Stimulated activated CD4-positive, alpha-beta T cell treated with anti-CD3 and anti-CD28 coated beads, Interleukin-1b, Interleukin-23, amount 100 ng/mL, for 1 hour (primary cell): ENCODE measurements at places on chromosomes 2 and 18.

DNA sequence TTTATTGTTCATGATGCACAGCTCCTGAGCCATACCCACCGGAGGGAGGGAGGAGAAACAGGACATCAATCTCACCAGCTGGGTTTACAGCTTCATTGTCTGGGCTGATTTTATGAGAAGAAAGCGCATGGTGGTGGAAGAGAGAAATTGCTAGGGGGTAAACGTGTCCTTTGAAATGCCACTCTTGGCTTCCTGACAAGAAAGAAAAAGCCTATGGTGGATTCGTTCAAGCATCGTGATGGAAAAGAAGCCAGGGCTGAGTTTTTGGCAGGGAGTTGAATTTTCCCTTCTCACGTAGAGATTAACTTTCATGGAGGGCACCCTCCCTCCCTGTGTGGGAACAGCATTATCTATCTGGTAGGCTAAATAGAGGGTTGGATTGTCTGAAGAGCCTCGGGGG is 502.0 kb downstream of the SLC4A3 start:
- no peak for DNase-seq

DNA sequence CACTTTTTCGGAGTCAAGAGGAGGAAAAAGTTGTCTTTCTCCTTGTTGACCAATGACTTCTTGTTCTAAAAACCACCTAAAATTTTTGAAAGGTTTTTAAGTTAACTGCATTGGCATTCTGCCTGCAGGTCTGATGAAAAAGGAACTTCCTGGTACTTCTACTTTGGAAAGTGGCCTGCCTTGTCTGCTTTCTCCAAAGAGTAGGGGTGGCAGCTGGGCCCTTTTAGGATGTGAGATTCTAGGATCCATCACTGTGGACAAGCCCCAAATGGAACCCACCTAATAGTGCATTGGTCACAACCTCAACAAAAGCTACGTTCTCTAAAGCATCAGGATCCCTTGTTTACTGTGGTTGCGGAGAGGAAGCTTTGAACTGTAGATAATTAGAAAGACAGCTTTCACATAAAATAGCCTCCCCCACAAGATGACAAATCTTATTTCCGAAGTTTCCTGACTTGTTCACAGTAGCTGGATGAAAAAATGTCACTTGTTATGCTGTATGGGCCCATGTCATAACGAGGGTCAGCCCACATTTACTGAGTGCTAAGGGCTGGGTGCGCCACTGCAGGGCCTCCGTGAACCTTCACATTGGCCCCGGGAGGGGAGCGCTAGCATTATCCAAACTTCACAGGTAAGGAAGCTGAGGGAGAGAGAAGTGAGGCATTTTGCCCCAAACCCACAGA is 17.4 kb downstream of the ASPRV1 start:
- DNase-seq, result no peak

DNA sequence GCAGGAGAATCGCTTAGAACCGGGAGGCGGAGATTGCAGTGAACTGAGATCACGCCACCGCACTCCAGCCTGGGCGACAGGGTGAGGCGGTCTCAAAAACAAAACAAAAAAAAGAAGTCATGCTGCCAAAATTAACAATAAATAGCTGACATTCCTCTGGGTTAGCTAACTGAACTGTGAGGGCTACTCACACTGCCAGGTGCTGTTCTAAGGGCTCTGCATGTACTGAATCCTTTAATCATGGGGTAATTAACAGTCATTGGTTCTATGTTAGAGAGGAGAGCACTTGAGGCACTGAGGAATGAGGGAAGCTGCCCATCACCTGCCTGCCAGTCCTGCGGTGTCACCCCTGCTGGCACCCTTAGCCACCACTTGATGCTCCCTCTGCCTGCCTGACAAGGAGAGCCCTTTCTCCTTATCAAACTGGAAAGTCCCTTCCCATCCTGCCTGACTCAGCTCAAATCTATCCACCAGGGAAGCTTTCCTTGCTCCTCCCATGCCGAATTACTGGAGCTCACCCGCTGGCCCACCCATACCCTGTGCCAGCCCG is 73.0 kb upstream of the RIOK3 start:
- DNase-seq, result no peak

DNA sequence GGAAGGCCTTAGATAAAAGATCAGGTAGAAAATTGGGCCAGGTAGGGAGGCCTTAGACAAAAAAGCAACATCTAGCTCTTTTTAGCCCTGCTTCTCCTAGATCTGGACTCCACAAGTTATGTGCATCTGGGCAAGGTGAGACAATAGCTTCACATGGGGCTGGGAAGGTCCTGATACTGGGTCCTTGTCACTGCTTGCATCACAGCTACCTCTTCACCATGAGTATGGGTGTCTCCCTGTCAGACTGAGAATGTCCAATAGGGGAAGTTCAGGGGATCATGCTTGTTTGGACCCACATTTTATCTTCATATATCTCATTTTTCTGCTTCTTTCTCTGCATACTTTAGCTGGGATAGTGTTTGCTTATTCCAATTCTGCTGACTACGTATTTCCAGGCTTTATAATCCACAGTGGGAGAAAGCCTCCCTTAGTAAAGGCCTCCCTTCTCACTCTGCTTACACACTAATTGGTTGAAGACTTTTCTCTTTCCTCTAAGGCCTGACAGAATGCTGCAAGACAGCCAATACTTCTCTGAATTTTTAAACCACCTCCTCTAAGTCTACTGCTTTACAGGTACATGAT is 189.6 kb downstream of the CYRIA start:
- DNase-seq, result no peak

- DNase-seq, result no peak
Observed at GRCh38 chr2:201441409-201441808, 9.8 kb downstream of the TRAK2 start.

GRCh38 chr2:195652911-195653310 is 4.1 kb upstream of the SLC39A10 start:
- DNase-seq, result no peak

DNA sequence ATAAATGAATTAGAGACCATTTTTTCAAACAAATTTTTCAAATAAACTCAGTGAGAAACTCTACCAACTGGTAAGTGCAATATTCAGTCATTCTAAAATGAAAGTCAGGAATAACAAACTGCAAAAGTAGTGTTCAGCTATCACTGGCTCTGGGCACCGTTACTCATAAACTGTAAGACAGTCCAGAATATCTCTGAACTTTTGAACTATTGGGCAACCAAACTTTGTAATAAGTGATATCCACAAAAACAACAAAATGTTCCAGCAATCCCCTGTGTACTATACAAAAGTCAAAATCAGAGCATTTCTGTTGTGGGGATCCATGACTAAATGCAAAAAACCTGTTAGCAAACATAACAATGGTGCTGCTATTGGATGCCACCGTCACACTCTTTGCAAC is 56.3 kb downstream of the SLC25A12 start:
- DNase-seq, result no peak

GRCh38 chr2:112614201-112614840 is 29.9 kb downstream of the CHCHD5 start:
- no peak for DNase-seq

GRCh38 chr2:102796337-102796736 is 34.5 kb downstream of the TMEM182 start:
- no peak for DNase-seq

DNA sequence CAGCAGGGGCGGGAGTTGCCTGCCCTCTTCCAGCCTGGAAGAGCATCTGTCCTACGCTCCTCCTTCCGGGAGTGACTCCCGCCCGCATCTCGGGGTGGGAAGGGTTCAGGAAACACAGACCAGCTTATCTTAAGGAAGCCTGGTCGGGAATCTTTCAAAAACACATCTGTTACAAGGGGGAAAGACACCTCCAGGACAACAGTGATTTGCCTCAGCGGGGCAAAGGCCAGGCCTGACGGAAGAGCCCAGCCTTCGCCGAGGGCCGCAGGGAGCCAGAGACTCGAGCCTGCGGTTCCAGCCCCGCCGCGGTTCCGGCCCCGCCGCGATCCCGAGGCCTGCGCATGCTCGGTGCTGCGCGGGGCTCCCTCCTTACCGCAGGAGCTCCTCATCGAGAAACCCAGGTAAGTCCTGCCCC is 38.1 kb upstream of the TGIF1 start:
- no peak for DNase-seq

- DNase-seq, result no peak
Observed at GRCh38 chr2:102872388-102872787, 110.6 kb downstream of the TMEM182 start.
